ENCODE measurements at places on chromosomes 6 and 20. TPM values are rescaled to one million over a fixed set of nuclear protein-coding genes. Genes with fewer than 3 reads are reported as not detected.

The PI3 gene
- not detected for total RNA-seq

The TREML2 gene
- not detected for total RNA-seq

The BRD2 gene
- 106 TPM for total RNA-seq

The PEX7 gene
- 9.5 TPM for total RNA-seq

The BACH2 gene
- total RNA-seq, result 19.2 TPM

DNA sequence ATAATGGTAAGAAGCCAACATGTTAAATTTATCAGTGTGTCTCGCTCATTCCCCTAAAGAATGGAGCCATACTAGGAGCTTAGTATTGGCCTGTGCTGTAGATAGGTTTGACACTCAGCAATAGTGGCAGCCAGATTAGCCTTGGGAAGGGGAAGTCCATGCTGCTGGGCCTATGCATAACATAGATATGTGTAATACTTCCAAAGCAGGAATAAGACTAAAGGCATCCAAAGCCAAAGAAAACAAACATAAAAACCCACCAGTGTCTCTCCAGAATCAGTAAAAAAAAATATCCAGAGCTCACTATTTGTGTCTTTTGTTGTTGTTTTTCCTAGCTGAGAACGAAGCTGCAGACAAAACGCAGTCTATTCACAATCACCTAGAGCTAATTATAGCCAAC is 104.2 kb upstream of the STXBP5 start:
- H3K36me3 ChIP-seq, result no peaks in the 10 kb centered on the region
- H3K27me3 ChIP-seq, result no peaks in the 10 kb centered on the region
- no peaks in the 10 kb centered on the region for H3K4me1 ChIP-seq
- no peak overlapping the region for H3K27ac ChIP-seq
- no peak overlapping the region for H3K4me3 ChIP-seq

GRCh38 chr6:71320041-71320440 is 31.4 kb downstream of the OGFRL1 start:
- no peaks in the 10 kb centered on the region for H3K4me1 ChIP-seq
- no peaks in the 10 kb centered on the region for H3K36me3 ChIP-seq
- H3K4me3 ChIP-seq, result no peak overlapping the region
- DNase-seq, result no peak

DNA sequence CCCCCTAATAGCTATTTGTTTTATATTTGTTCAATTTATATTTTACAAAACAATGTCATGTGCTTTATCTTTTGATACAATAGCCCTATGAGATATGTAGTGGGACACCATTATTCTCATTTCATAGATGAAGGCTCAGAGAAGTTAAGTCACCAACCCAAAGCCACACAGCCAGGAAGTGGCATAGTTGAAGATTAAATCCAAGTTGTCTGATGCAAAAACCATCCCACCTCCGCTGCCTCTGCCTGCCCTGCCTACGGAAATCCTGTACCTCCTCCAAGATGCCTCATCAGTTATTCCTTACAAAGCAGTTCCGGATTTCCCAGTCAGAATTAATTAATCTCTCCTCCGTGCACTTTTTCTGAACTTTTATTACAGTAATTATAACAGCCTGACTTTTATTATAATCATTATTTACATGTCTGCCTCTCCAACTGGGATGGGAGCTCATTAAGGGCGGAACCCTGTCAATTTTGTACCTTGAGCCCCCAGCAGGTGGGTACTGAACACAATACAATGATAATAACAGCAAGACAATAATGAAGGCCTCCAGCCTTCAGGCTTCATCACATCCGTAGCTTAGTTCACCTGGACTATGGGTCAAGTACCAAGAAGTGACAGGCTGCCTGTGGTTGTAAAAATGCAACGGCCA is 54.7 kb downstream of the LRFN2 start:
- no peaks in the 10 kb centered on the region for H3K27me3 ChIP-seq
- H3K4me1 ChIP-seq, result no peaks in the 10 kb centered on the region
- H3K27ac ChIP-seq, result no peak overlapping the region

DNA sequence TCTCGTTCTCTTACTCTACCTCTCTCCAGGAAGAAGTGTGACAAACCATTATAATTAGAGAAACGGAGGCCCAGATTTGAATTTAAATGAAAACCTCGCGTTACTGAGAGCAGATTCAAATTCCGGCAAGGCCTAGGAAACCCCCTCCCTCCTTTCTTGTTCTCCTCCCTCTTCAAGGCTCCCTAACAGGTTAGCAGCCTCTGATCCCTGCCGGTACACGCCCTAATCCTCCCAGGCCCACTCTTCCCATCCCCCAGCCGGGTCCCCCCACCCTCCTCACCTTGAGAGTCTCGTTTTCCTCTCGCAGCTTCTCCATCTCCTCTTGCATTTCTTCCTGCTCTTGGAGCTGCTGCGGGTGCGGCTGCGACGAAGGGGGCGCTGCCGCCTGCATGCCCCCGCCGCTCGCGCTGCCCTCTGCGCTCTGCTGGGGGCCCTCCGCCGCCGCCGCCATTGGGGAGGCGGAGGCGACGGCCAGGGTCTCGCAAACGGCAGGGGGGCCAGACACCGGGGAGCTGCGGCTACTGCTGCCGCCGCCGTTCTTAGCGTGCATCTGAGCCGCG is 3.8 kb downstream of the MTCL3 start:
- no peak overlapping the region for H3K27ac ChIP-seq
- no peaks in the 10 kb centered on the region for H3K27me3 ChIP-seq
- H3K36me3 ChIP-seq, result no peaks in the 10 kb centered on the region
- peaks cover 12% of the 10 kb centered on the region for H3K4me1 ChIP-seq
- DNase-seq, result no peak

- H3K27me3 ChIP-seq, result no peaks in the 10 kb centered on the region
- H3K4me3 ChIP-seq, result no peak overlapping the region
- H3K27ac ChIP-seq, result no peak overlapping the region
- no peaks in the 10 kb centered on the region for H3K36me3 ChIP-seq
- DNase-seq, result no peak
Measured at GRCh38 chr6:25088513-25088912, 152.8 kb upstream of the RIPOR2 start.

- no peaks in the 10 kb centered on the region for H3K27me3 ChIP-seq
- no peak for DNase-seq
- H3K36me3 ChIP-seq, result no peaks in the 10 kb centered on the region
- no peak overlapping the region for H3K27ac ChIP-seq
Measured at GRCh38 chr6:113508249-113508648, 348.9 kb upstream of the MARCKS start.

DNA sequence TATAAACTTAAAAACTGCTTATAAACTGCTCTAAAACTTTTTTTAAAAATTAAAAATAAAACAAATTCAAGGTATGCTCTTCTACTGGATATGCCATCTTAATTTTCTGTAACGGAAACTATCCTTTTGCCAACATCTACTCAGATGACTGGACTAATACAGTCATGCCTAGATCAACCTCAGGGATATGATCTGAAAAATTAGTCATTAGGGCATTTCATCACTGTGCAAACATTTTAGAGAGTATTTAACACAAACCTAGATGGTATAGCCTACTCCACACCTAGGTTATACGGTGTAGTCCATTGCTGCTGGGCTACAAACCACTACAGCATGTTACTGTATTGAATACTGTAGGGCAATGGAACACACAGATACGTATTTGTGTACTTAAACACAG is 64.8 kb downstream of the TRIM27 start:
- no peak overlapping the region for H3K27ac ChIP-seq
- no peaks in the 10 kb centered on the region for H3K27me3 ChIP-seq
- H3K36me3 ChIP-seq, result no peaks in the 10 kb centered on the region
- no peak overlapping the region for H3K4me3 ChIP-seq
- DNase-seq, result no peak

- H3K4me1 ChIP-seq, result peaks cover 7% of the 10 kb centered on the region
- no peak overlapping the region for H3K27ac ChIP-seq
- H3K27me3 ChIP-seq, result no peaks in the 10 kb centered on the region
- H3K36me3 ChIP-seq, result no peaks in the 10 kb centered on the region
Measured at GRCh38 chr20:41134362-41135186, 2.8 kb upstream of the PLCG1 start.

DNA sequence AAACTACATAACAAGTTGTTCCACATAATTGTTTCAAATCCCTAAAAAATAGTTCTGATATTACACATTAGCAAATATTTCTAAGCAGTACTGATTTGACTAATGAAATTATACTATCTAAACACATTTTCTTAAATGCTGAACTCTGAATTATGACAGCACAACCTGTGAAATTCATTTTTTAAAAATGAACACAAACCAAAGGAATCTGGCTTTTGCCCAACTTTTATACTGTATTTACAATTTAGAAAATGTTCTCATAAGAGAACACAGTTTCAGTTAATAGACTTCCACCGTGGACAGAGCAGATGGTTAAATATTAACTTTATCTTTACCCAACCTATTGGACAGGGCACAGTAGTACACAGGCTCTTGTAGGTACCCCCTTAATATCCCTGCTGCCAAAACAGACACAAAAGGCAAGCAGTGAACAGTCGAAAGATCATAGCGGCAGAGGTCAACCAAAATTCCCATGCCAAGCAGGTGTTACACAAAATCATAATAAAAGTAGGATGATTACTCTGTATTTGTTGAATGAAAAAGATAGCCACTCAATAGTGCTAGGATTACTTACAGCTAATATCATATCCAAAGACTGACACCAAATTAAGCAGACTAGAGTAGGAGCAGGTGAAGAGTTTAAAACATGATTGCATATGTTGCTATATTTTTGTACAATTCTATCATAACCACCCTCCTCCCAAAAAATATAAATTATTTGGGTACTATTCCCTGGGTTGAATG is 122.5 kb downstream of the RNGTT start:
- H3K27ac ChIP-seq, result no peak overlapping the region
- peaks cover 5% of the 10 kb centered on the region for H3K4me1 ChIP-seq
- no peaks in the 10 kb centered on the region for H3K36me3 ChIP-seq
- H3K4me3 ChIP-seq, result no peak overlapping the region

GRCh38 chr6:28895131-28895812 is 28.5 kb downstream of the TRIM27 start:
- peak; percentile 97 for DNase-seq
- no peaks in the 10 kb centered on the region for H3K27me3 ChIP-seq
- H3K36me3 ChIP-seq, result no peaks in the 10 kb centered on the region
- peak overlapping the region; percentile 99 for H3K27ac ChIP-seq

- no peak overlapping the region for H3K27ac ChIP-seq
- DNase-seq, result no peak
- peaks cover 2% of the 10 kb centered on the region for H3K4me1 ChIP-seq
- H3K27me3 ChIP-seq, result no peaks in the 10 kb centered on the region
- H3K36me3 ChIP-seq, result no peaks in the 10 kb centered on the region
- H3K4me3 ChIP-seq, result no peak overlapping the region
Measured at GRCh38 chr6:132369526-132369925, 31.7 kb downstream of the MOXD1 start.

DNA sequence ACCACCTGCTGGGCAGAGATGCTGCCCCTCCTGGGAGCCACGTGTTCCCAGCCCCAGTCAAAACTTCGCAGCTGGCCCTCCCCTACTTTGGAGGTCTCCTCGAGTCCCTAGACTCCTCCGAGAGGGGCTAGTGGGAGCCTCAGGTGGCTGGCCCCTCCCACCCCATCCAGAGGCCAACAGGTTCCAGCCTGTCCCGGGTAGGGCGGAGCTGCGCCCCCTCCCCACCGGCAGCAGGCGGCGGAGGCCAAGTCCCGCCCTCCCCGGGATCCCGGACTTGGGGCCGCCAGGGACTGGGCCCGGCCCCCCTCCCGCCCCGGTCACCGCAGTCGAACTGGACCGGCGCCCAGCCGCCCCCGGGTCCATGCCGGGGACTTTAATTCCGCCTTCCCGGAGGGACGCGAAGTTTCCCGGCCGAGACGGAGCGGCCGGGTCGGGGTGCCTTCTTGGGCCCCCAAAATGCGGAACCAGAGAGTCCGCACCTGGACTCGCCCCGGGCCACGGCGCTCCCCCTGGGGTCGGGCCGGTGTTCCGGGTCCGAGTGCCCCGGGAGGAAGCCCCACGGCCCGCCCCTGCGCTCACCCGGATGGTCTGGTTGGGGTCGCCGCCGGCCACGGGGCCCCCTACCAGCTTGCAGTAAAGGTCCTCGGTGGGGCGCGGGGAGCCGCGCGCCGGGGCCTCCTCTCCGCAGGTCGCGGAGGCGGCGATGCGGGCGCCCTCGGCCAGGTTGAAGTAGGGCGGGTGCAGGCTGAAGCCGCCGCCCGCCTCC is 559 bp downstream of the LAMA5 start:
- H3K4me1 ChIP-seq, result peaks cover 13% of the 10 kb centered on the region
- peaks cover 5% of the 10 kb centered on the region for H3K27me3 ChIP-seq
- no peaks in the 10 kb centered on the region for H3K36me3 ChIP-seq
- DNase-seq, result peak; percentile 21
- H3K4me3 ChIP-seq, result peak overlapping the region; percentile 69

DNA sequence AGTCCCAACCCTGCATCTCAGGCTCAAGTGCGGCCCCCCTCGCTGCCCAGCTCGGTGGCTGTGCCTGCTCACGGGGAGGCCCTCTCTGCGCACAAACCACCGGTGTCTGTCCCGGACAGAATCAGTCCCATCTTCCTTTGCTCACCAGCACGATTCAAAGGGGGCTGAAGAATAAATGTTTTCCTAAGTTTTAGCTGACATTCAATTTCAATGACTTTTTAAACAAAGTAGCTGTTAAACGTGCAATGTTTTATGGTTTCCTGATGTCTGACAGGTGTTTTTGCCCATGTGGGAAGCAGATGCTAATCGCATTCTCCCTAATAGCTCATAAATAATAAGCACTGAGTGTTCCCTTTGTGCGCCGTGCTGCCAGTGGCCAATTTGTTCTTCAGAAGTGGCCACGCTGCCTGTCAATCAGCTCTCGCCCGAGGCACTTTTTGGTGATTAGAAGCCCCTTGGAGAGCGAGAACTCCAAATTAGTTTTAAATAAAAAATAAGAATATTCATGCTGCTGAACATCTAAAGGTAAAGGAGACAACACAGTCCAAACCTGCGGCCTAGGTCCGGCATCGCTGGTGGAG is 26.3 kb downstream of the BHLHE23 start:
- no peaks in the 10 kb centered on the region for H3K4me1 ChIP-seq
- H3K27me3 ChIP-seq, result no peaks in the 10 kb centered on the region
- no peak overlapping the region for H3K4me3 ChIP-seq
- H3K27ac ChIP-seq, result no peak overlapping the region
- DNase-seq, result no peak

GRCh38 chr6:155309150-155309549 is 5.1 kb downstream of the TFB1M start:
- H3K27ac ChIP-seq, result no peak overlapping the region
- H3K4me3 ChIP-seq, result no peak overlapping the region
- no peaks in the 10 kb centered on the region for H3K4me1 ChIP-seq
- H3K27me3 ChIP-seq, result no peaks in the 10 kb centered on the region
- no peak for DNase-seq

- no peak overlapping the region for H3K27ac ChIP-seq
- DNase-seq, result no peak
- H3K36me3 ChIP-seq, result no peaks in the 10 kb centered on the region
- H3K27me3 ChIP-seq, result no peaks in the 10 kb centered on the region
- H3K4me1 ChIP-seq, result no peaks in the 10 kb centered on the region
Measured at GRCh38 chr20:32158943-32159660, 48.4 kb downstream of the PLAGL2 start.
